ENCODE measurements at places on chromosomes 7 and 10.

GRCh38 chr7:650339-651031 is 76.0 kb upstream of the DNAAF5 start:
- DNase-seq: no peak

DNA sequence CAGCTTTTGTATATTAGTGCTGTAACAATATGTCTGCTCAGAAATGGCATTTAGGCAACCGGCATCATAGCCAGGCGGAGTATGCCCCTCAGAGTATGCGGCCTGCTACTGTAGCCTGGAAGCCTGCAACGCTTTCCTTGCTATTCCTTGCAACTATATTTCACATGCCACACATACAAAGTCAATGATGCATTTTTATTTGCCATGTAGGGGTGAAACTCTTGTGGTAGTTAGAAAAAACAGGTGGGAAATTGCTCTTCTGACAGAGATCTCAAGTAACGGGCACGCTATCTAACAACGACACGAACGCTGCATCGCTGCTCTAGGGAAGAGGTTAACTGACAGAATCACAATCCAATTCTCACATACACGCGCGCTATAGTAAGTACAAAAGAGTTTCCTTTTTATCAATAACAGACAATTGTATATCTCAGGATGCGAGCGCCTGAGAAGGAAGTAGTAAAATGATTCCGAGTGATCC is 5.9 kb downstream of the EBF3 start:
- no peak for DNase-seq

GRCh38 chr7:104252409-104253134 is 44.8 kb upstream of the ORC5 start:
- no peak for DNase-seq

DNA sequence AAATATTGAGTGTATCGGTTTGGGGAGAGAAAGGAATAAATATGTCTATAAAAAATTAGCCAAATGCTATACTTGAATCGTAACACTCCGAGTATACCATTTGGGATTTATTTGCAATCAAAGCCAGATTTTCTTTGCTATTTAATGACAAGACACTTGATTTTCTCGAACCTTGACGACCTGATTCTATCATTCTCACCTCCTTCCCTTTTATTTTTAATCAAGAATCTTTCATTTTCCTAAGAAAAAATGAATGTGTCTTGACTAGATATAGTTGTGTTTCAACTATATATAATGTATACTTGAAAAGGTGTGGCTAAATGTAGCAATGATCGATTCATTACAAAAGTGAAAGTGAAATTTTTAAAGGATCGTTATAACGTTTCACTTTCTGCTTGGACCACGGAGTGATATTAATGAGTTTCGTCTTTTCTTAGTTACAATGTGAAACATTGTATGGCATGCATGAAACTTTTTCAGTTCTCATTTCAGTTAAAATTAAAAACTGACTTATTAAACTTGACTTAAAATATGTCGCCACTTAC is 562 bp downstream of the NUB1 start:
- no peak for DNase-seq

- DNase-seq: no peak
Measured at GRCh38 chr7:23333671-23334246, 34.6 kb downstream of the MALSU1 start.

Data from activated T-cell treated with anti-CD3 and anti-CD28 coated beads, Interleukin-2, amount 50 U/mL, for 1 hour (primary cell).